Lower lobe of right lung (tissue), 2 donors: ENCODE measurements at places on chromosomes 2 and 18.

DNA sequence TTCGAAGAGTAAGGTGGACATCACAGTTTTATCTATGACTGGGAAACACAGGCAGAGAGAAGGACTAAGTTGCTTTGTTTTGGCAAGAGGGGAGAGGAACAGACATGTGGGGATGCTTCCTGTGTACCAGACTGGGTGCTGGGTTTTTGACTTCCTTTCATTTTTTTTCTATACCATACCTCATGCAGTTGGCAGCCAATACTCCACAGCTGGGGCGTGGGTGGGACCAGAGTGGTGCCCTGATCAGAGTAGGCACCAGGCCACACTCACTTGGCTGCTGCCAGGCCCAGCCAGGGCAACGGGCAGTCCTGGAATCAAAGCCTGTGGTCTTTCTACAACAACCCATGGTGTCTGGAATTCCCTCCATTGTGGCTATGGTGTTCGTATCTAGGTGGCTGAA, 45.2 kb downstream of the SH3RF3 start:
- no peak overlapping the region for H3K4me3 ChIP-seq
- peaks cover 65% of the 10 kb centered on the region for H3K4me1 ChIP-seq
- no peaks in the 10 kb centered on the region for H3K36me3 ChIP-seq
- no peak for DNase-seq
- H3K27me3 ChIP-seq = no peaks in the 10 kb centered on the region

DNA sequence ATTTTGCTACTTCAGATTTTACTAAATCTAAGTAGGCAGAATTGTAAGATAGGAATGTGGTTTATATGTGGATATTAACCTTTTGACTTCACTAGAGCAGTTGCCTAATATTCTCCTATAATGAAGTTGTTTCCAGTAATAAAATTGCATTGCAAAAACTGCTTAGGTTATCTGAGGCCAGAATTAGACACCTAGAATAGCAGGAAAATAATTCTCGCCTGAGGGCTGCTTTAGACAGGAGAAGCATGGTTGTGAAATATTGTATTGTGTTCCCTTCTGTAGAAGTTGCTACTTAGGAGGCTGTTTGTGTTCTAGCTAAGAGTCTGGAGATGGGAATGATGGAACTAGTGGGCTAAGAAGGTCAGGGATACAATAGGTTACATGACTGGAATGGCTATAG, 146.3 kb downstream of the PLCL1 start:
- DNase-seq = no peak
- H3K4me3 ChIP-seq = no peak overlapping the region
- no peaks in the 10 kb centered on the region for H3K4me1 ChIP-seq
- no peak overlapping the region for H3K27ac ChIP-seq
- H3K27me3 ChIP-seq = no peaks in the 10 kb centered on the region

GRCh38 chr2:145374165-145374564, 854.2 kb upstream of the ZEB2 start:
- H3K27me3 ChIP-seq = no peaks in the 10 kb centered on the region
- H3K27ac ChIP-seq = no peak overlapping the region
- no peak for DNase-seq
- H3K4me3 ChIP-seq = no peak overlapping the region
- no peaks in the 10 kb centered on the region for H3K4me1 ChIP-seq
- no peaks in the 10 kb centered on the region for H3K36me3 ChIP-seq

DNA sequence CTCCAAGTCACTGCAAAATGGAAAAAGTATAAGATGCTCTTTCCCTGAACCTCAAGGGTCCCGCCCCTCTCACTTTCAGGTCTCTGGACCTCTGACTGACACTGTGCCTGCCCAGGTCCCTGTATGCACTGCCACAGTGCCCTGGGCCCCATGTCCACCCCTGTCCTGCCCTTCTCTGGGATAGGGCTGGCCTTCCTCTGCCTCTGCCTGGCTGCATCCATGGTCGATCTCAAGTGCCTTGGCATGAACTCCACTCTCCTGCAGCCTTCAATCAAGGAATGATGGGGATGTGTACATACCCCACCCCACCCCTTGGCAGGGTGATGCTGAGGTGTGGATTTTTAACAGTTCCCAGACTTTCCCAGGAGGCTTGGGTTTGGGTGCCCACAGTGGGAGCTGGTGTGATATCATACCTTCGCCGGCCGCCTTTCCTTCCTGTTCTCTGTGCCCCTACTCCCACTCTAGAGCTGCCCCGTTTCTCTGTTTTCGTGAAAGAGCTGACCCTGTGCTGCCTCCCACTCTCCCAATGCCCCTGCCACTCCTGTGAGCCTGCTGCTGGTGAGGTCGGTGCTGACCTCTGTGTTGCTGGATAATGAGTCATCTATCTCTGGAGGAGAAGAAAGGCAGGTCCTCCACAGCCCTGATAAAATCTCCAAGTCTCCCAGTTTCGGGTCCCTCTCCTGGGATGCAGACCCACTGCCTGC, 18.9 kb downstream of the PTPN18 start:
- peaks cover 7% of the 10 kb centered on the region for H3K36me3 ChIP-seq
- H3K27ac ChIP-seq = no peak overlapping the region
- peaks cover 53% of the 10 kb centered on the region for H3K4me1 ChIP-seq
- DNase-seq = no peak
- no peak overlapping the region for H3K4me3 ChIP-seq

DNA sequence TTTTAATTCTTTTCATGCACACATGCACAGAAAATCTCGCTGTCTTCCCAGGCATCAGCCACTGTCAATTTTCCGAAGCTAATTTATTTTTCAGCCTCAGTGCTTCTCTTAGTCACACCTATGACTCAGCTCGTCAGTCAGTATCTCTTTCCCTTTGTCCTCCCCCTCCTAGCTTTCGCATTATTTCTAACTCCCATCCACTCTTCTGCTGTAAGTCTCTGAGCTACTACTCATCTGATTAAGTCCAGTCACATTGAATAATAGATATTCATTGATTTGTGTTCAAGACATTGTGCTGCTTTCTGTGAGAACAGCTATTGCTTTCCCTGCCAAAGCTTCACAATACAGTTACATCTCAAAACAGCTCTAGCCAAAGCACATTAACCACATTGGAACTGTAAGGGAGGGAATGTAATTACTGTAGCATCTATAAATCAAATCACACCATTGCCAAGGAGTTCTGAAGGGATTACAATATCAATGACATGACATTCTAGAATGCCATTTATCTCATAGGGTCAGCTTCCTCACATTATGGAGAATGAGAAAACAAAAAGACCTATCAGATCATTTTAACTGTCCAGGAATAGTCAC, 89.4 kb downstream of the SCN3A start:
- no peak overlapping the region for H3K27ac ChIP-seq
- no peak overlapping the region for H3K4me3 ChIP-seq
- no peaks in the 10 kb centered on the region for H3K27me3 ChIP-seq
- no peaks in the 10 kb centered on the region for H3K4me1 ChIP-seq
- no peaks in the 10 kb centered on the region for H3K36me3 ChIP-seq

GRCh38 chr2:127416506-127417001, 1.7 kb upstream of the PROC start:
- H3K27ac ChIP-seq = no peak overlapping the region
- peak overlapping the region; percentile 57 for H3K4me3 ChIP-seq
